Stimulated activated CD8-positive, alpha-beta memory T cell treated with anti-CD3 and anti-CD28 coated beads, Interleukin-12 subunit alpha, Interleukin-12 subunit beta, amount 100 ng/mL, for 4 hours (primary cell): ENCODE measurements at places on chromosomes 3 and 15.

GRCh38 chr15:93566762-93567161 lies 477.8 kb upstream of the RGMA start:
- DNase-seq = no peak

- no peak for DNase-seq
Observed at GRCh38 chr3:134654031-134654430, 3.2 kb upstream of the KY start.

DNA sequence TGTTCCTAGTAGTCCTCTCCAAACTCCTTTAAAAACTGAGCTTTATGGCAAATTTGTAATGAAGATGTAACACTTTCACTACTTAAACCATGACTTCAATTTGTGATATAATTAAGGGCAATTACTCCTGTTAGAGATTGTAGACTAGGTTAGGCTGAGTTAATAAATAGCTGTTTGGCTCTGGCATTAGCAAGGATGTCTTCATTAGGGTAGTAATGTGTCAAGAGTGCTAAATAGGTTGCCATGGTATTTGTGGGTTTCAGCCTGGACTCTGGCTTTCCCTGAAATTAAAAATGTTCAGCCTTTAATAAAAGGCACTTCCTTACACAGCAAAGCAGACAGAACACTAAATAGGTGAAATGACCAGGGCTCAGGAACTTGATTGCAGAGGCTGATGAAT lies 71.9 kb downstream of the GHSR start:
- DNase-seq = no peak

DNA sequence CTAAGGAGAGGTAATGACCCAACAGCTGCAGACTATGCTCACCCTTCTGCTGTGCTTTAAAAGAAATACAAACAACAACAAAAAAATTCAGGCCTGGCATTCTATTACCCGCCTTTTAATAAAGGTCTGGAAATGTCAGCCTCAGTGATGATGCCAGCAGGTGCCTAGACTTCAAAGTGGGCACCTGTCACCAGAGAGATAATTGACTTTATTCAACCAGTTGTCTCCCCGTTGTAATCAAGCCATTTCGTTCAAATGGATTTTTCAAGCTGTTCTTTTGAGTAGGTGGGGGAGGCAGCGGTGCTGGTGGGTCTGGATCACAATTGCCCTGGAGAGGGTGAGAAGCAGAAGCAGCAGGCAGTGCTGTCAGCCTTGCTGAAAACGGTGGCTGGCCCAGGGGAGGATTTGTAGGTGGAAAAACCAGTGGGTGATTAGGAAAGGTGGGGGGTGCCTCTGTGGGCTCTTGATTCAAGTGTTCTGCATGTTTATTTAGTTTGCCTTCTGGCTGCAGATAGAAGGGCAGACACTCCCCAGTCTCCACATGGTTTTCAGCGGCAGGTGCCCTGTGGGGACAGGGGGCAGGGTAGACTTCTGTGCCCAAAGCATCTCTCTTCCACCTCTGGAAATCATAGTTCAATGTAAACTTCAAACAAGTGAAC lies 300.2 kb upstream of the SLCO3A1 start:
- no peak for DNase-seq

- no peak for DNase-seq
Observed at GRCh38 chr3:53264718-53265117, 8.9 kb upstream of the TKT start.

- DNase-seq = no peak
Observed at GRCh38 chr3:72163809-72164634, 379.1 kb upstream of the PROK2 start.

- DNase-seq = no peak
Observed at GRCh38 chr15:76935620-76936019, 4.1 kb downstream of the RCN2 start.

- DNase-seq = no peak
Observed at GRCh38 chr15:39488516-39488915, 92.4 kb upstream of the THBS1 start.

GRCh38 chr15:68653801-68654200 lies 75.0 kb downstream of the CORO2B start:
- no peak for DNase-seq

GRCh38 chr15:91243826-91244225 lies 143.8 kb downstream of the SV2B start:
- no peak for DNase-seq

GRCh38 chr15:91706322-91707032 lies 147.0 kb upstream of the SLCO3A1 start:
- peak; percentile 62 for DNase-seq

- no peak for DNase-seq
Observed at GRCh38 chr15:65914386-65914785, 45.1 kb downstream of the RAB11A start.

GRCh38 chr3:127408684-127409420 lies 121.0 kb upstream of the PRR20G start:
- DNase-seq = no peak

- DNase-seq = no peak
Observed at GRCh38 chr3:133854264-133855001, 41.2 kb downstream of the RAB6B start.

DNA sequence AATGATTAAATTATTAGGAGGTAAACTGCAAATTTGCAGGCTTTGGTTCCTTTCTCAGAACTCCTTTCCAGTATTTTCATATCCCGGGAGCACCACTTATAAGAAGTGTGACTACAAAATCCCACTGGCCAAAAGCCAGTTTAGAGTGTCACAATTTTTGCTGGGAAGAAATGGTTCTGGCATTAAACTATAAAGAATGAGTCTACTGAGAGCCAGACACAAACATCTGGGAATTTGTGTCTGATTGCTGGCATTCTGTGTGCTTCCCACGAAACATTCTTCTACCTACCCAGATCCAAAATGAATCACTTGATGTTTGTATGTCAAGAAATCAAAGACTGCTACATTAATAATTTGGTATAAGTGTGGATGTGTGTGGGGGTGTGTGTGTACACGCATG lies 82.8 kb downstream of the DUT start:
- no peak for DNase-seq

DNA sequence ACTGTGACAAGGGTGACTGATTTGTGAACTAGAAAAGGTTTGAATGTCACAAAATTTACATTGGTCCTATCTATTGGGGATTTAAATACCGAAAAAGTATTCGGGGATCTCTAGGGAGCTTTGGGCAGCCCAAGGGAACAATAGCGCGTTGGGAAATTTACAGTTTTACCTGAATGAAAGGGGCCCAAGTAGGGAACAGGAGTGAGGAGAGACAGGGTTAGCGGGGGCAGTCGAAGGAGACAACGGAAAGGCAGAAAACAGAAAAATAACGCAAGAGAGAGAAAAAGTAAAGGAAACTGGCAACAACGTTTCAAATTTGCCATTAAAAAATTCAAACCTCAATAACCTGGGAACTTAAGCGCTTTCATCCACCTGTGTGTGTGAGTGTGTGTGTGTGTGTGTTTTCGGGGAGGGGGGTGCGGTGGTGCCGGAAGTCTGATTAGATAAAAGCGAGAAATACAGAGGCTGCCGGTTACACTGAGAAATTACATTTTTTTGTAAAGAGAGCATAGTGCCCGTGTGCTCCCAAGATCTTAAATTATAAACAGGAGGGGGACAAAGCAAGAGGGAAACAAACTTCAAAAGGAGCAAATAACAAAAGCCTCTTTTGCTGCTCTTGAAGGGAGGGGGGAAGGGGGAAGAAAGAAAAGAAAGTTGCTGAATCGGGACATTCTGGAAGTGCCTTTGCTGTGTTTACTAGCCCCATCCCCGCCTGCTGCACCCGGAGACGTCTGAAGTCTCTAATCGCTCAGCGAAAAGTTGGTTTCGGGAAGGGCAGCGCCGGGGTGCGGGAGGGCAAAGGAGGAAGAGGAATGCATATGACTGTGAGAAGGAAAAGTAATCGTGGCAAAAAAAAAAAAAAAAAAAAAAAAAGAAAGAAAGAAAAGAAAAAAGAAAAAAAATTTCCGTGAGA lies 721 bp upstream of the ZIC1 start:
- DNase-seq = no peak

DNA sequence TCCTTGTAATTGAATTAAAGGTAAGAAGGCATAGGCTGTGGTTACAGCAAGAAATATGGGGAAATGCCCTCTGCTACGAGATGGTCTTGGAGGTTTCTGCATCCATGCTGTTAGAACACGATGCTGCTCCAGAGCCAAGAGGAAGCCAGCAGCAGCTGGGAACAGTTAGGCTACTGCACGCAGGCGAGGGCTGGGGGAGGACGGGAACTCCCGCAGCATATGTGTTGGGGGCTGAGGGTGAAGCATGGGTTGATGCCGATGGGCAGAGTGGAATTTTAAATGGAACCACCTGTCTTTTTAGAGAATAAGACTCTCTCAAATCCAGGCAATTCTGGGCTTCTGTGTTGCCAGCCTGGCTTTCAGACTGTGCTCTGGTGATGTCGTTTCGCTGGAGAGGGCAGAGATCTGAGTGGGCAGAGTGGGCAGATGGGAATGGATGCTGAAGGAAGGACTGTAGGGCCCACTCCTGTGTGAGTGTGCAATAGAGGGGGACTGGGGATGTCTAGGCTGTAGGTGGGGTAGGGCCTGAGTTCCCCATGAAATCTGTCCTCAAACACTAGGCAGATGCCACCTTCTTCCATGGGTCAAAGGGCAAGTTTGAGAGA lies 417.0 kb upstream of the TPM1 start:
- no peak for DNase-seq

DNA sequence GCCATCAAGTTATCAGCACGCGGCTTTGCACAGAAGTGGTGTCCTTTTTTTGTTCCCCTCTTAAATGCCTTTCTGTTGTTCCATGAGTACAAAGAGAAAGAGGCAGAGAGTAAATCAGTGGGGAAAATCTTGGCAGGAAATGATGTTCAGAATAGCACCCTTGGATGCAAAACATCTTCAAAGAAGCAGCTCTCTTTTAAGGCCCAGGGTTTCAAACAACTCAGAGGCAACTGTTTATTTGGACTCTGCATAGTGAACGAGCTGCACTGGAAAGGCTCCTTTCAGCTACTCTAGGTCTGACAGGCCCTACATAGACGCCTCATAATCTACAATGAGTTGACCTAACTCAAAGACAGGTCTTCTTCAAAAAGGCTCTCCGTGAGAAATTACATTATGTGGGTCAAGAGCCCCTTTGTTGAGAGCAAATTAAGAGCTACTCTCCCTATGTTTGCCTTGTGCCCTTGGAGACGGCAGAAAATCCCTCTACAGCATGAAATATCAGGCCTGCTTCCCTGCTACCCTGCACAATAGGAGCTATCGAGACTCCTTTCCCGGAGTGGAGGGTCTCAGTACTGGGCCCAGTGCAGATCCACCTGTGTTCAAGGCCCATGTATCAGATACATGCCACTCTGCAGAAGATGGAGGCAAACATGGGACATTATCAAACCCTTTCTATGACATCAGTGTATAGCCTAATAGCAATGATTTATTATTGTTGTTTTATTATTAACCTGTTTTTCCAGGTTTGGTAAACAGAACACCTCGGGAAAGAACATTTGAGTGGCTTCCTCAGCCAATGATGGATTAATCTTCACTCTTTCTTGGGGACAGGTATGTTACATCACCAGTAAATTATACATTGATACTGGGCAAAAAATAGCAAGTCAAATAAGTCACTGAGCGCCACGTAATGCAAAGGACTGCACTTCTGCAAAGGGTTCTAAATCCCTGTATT lies 53.1 kb downstream of the HEG1 start:
- DNase-seq = no peak

DNA sequence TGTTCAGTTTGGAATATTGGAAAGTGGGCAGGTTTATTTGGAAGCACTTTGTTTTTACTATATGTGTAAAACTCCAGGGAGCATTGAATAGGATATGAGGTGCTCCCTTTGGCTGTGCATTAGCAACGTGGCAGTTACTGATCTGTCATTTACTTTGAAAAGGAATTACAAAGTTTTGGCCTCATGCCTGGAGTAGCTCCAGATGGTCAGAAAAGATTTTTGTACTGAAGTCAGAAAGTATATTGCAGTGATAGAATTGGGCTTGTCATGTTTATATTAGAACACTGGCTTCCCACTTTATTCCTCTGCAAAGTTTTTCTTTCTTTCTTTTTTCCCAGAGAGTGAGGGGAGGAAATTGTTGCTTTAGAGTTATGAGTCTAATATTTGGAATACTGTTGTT lies 26.1 kb downstream of the FNDC3B start:
- no peak for DNase-seq

DNA sequence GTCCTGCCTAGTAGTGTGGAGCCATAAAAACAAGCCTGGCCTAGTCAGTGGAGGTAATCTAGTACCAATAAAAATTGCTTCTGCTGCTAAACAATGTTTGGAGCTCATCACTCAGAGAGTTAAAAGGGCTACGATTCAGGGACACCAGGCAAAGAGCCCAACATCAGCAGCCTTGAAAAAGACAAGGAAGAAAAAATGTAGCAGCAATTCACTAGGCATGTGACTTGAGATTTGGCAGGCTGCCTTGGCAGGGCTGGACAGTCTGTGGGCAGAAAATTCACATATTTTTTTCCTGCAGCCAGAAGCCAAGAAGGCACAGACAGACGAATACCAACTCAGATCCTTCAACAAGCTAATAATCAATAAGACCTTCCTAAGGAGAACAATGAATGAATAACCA lies 47.2 kb downstream of the IGSF11 start:
- DNase-seq = no peak

- DNase-seq = no peak
Observed at GRCh38 chr15:42707873-42708544, 28.9 kb downstream of the CDAN1 start.

DNA sequence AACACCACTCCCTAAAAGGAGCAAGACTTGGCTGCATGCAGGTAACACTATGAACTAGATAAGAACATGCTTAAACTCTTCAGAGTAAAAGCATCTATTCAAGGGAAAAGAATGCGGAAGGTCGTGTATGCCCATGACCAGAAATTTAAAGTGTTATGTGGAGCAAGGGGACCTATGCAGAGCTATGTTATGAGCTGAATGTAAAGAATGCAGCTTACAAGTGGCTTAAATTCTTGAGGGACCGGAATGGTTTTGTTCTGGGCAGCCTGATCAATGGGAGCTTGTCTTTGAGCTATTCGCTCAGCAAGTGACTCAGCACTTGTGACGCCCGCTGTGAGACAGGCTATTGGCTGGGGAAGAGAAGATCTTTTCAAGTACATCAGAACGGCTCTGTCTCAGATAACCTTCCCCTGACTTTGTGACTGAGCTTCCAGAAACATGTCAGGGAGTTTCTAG lies 367.5 kb upstream of the THBS1 start:
- no peak for DNase-seq

DNA sequence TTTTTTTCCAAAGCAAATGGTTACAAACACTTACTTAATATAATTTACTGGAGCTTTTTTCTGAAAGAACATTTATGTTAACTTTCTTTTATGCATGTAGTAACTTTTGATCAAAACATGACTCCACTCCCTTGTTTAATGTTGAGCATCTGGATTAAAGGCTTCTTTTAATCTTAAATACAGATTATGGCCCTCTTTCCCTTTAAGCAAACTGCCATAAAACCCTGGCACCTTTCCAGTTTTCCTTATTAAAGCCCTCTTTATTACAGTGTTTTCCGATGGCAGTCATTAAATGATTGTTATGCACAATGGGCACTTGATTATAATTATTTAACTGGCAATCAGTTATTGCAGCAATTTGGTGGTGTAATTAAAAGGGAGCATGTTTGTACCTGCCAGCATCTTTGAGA lies 167.0 kb downstream of the VGLL4 start:
- no peak for DNase-seq

DNA sequence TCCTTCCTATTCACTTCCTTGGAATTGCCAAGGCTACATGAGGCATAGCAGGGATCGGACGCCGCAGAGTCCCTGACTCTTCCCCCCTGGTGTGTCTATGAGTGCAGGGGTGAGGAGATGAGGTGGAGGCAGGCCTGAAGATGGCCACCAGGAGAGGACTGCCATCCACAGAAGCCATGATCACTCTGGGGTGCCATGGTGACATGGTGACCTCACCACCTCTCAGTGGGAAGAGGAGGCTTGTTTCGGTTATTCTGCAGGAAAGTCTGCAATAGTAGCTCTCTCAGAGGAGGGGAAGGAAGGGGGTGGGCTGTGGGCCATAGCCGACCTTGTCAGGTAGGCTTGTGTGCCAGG lies 57.0 kb upstream of the LIMD1 start:
- no peak for DNase-seq
